ENCODE measurements at places on chromosomes 11 and 22.

- DNase-seq: no peak
Measured at GRCh38 chr11:41578421-41579051, 119.1 kb upstream of the LRRC4C start.

DNA sequence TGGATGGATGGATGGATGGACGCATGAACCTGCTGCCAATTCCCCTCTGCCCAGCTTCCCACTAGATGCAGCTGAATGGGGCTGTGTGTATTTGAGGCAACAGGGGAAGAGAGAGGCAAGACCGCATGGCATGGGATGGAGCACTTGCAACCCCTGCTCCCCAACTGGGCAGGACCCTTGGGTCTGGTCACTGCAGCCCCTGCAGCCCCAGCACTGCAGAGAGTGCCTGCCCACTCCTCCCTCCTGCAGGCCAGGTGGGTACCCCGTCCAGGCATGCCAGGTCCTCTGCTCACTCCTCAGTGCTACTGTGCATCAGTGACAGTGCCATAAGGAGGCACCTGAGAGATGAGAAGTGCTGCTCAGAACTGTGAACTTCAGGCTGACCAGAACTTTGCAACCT lies 40.3 kb downstream of the OSBPL5 start:
- no peak for DNase-seq

GRCh38 chr11:130546438-130546837 lies 98.0 kb downstream of the ADAMTS15 start:
- no peak for DNase-seq

GRCh38 chr11:65944767-65945166 lies 513 bp upstream of the TSGA10IP start:
- no peak for DNase-seq

DNA sequence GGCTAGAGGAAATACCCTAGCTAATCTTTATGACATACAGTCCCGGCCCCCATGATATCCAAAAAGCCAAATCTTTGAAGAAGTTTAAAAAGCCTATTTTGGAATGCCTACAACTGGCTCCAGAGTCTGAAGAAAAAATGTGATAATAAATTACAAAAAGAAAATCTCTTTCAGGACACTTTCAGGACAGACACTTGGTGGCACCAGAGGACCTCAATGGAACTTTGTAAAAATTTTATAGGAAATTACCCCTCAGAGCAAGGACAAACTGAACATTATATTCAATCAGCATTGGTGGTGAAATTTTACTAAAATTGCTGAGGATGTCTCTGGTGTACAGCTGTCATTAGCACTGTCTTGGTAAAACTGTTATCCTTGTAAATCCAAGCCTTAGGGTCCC lies 81.0 kb downstream of the CCDC73 start:
- DNase-seq: no peak

- DNase-seq: no peak
Measured at GRCh38 chr22:31340765-31341247, 5.3 kb downstream of the PATZ1 start.

- DNase-seq: no peak
Measured at GRCh38 chr11:125202362-125202880, 37.9 kb downstream of the PKNOX2 start.

- DNase-seq: no peak
Measured at GRCh38 chr11:86099874-86100273, 31.0 kb upstream of the PICALM start.

DNA sequence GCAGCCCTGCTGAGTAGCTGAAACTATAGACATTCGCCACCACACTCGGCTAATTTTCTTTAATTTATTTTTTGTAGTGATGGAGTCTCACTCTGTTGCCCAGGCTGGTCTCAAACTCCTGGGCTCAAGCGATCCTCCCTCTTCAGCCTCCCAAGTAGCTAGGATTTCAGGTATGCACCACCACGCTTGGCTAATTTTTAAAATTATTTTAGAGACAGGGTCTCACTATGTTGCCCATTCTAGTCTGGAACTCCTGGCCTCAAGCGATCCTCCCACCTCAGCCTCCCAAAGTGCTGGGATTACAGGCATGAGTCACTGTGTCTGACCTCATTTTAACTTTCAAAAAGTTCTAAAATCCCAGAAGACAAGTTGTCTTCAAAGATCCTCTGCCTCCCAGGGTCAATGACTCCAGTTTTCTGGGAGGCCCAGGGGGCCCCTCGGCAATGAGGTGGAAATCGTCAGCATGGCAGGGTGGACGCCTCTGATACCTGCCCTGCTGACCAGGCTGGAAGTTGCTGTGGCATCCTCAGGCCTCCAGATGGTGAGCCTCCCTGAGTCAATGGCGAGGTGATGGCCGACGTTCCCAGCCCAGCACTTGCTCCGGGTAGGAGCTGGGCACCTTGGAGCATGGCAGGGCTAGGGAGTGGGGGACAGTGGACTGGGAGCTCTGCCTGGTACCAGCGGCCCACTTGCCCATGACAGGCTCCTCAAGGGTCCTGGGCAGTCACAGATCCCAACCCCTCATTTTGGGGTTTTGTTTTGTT lies 31.1 kb downstream of the RPL3 start:
- DNase-seq: no peak

DNA sequence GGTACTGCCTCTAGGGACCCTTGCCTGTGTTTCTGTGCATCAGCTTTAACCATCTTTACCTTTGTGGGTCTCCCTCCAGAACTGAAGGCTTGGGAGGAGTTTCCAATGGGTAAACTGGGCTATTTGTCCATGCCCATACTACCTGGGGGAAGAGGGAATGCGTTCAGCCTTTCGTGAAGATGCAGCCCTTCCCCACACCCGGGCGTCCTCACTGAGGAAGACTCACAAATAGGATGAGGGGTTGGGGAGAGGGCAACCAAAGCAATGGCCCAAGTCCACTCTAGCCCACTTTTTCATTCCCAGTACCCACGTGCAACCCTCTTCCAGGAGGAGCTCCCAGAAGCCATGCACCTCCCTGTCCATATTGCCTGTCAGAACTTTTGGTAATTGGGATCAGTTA lies 61.8 kb upstream of the ADA2 start:
- no peak for DNase-seq

DNA sequence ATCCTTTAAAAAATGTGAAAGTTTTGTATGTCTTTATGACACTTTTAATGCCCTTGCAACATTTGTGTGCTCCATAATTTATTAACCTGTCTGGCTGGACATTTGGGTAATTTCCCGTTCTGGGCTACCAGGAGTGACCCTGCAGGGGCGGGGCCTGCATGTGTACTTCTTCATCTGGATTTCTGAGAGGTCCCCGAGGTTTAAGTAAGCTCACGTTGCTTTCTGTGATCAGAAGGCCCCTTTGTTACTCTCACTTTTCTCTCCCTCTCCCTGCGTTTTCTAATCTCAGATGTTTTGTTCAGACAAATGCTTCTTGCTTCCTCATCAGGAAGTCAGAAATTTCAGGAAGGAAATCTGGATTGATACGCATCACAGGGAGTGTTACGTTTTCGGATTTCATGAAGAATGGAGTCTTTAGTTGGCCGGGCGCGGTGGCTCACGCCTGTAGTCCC lies 78.9 kb upstream of the CRYBB3 start:
- DNase-seq: no peak

DNA sequence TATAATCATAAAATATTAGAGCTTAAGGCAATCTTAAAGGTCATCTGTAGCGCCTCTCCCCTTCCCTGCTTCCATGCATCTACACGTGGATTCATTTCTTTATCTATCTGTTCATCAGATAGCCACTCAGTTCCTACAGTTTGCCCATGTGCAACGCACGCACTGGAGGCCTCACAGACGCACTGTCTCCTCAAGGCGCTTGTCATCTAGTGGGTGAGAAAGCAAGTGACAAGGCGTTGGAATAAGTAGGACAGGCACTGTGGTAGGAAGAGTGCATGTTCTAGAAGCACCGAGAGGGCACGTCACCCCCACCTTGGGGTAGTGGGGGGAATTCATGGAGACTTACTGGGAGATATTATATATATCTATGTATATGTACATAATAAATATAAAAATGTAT lies 20.8 kb upstream of the JAM3 start:
- DNase-seq: no peak

- peak; percentile 86 for DNase-seq
Measured at GRCh38 chr11:133945087-133945974, 11.4 kb downstream of the IGSF9B start.

DNA sequence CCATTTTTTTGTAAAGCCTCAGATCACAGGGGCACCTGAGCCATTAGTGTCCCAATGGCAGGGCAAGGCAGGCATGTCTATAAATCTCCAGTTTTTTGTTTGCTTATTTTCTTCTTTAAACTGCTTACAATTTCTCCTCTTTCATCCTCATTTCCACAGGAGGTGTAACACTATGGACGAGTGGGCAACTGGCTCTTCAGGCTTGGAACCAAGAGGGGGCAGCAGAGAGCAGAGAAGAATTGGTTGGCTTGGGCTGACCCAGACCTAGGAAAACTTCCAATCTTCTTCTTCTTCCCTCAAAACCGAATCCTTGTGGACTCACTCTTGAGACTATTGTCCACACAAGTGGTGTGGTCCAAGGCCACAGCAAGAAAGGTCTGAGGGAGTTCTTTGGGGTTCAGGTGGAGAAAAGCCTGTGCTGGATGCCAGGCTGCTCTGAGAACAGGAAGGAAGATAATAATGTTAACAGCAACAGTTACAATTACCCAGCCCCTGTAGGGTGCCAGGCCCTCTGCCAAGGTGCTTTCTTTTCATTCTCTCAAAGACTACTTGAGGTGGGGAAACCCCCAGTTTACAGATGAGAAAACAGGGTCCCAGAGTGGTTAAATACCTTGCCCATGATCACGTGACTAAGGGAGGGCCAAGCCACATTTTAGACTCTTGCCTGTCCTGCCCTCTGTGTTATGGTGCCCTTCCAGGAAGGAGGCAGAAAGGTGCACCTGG lies 70.7 kb upstream of the E2F8 start:
- peak; percentile 27 for DNase-seq

DNA sequence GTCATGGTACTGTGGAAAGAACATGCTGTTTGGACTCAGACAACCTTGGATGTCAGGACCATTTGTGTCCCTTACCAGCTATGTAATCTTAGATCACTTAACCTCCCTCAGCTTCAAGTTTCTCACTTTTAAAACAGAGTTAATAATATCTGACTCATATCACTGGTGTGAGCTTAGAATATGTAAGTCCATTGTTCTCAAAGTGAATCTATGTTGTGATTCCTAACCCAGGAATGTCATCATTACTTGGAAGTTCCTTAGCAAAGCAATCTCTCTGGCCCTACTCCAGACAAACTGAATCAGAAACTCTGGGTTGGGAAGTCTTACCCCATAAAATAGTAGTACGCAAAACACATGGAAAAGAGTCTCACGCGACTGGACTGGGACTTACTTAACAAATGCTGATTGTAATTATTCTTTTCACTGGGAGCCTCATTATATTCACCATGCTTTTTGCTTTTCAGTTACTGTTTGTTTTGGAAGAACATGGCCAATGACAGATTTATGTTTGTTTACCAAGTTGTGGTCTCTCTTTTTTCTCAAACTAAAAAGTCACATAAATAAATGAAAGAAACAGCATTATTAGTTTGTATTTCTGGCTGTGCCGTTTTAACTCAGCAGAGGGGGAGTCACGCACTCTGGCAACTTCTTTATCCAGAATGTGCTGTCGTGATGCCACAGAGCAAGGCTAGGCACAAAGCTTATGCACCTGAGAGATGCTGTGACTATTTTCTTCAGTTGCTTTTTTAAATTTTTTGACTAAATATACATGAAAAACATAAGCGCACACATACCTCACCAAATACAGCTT lies 217.7 kb upstream of the CTSC start:
- no peak for DNase-seq

- DNase-seq: no peak
Measured at GRCh38 chr11:16605389-16605893, 133.0 kb upstream of the C11orf58 start.

DNA sequence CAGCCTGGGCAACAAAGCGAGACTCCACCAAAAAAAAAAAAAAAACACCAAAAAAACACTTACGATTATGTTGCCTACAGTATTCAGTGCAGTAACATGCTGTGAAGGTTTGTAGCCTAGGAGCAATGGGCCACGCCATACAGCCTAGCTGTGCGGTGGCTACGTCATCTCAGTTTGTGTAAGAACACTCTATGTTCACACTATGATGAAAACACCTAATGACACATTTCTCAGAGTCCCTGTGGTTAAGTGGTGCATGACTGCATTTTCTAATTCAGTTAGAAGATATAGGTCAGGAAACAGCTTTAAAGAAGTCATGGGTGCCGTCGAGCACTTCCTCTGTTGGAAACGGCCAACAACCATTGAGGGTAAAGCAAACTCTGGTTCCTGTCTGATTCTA lies 75.7 kb upstream of the ANO1 start:
- peak; percentile 43 for DNase-seq

GRCh38 chr22:26679003-26679629 lies 21.7 kb downstream of the MIAT start:
- peak; percentile 77 for DNase-seq

DNA sequence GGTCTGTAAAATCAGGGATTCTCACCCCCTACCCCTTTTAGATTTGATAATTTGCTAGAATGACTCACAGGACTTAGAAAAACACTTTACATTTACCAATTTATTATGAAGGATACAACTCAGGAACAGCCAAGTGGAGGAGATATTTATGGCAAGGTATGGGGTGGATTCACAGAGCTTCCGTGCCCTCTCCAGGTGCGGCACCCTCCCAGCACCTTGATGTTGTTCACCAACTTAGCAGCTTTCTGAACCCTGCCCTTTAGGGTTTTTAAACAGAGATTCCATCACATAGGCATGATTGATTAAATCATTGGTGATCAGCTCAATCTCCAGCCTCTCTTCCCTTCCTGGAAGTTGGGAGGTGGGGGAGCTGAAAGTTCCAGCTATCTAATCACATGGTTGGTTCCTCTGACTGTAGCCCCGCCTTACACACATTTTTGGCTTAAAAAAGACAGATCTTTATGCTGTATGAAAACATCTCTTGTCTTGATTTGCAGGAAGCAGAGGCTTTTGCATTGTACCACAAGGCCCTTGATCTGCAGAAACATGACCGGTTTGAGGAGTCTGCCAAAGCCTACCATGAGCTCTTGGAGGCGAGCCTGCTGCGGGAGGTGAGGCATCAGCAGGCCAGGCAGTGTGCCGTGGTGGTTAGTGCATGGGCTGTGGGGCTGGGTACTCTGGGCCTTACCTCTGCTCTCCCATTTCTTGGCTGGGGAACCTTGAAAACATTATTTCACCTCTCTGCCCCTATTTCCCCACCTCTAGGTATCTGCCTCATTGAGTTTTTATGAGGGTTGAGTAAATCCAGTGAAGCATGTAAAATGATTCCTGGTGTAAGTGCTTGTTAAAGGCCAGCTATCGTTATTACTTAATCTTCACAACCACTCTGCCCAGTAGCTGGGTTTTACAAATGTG lies 27.0 kb downstream of the CABIN1 start:
- DNase-seq: no peak

- peak; percentile 15 for DNase-seq
Measured at GRCh38 chr11:110373051-110373702, 56.6 kb upstream of the FDX1 start.

- no peak for DNase-seq
Measured at GRCh38 chr11:108559904-108560303, 33.7 kb downstream of the EXPH5 start.

DNA sequence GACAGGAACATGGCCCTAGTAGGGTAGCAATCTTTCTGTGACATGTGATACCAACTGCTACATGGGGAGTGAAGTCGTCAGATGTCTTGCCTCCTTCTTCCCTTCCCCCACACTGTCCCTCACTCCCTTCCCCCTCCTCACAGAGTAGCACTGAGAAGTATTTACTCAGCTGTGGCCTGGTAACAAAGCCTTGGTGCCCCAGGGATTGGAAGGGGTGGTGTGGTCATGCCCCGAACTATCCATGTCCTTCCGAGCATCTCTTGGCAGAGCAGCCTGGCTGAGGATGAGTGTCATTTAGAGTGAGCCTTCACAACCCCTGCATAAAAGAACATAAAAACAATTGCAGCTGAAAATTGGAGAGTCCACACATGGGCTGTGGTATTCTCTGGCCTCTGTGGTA lies 46.1 kb downstream of the ARFGAP2 start:
- no peak for DNase-seq

GRCh38 chr11:68038718-68039525 lies at the start of gene TCIRG1:
Gene TCIRG1, plus strand, starts transcription at chr11:68039025. Its CDS starts 2,247 bp downstream, at chr11:68041272.
- peak; percentile 64 for DNase-seq
